ENCODE measurements at places on chromosomes 11 and 22.

GRCh38 chr11:3121416-3121815 is 43.7 kb downstream of the OSBPL5 start:
- peak; percentile 27 for DNase-seq

DNA sequence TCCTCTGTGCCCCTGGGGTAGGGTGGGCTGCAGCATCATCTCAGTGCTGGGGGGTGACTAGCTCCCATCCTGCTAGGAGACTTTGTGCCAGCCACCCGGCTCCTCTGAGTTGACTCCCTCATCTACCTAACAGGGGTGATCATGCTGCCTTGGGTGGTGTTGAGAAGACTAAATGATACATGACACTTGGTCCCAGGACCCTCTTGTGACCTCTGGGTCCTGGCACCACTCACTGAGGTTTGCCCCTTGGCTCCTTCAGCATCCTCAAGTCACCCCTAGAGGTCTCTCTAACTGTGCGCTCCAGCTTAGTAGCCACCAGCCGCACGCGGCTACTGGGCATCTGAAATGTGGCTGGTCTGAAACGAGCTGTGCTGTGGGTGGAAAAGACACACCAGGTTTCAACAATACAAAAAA is 72.1 kb downstream of the LRRC32 start:
- no peak for DNase-seq

DNA sequence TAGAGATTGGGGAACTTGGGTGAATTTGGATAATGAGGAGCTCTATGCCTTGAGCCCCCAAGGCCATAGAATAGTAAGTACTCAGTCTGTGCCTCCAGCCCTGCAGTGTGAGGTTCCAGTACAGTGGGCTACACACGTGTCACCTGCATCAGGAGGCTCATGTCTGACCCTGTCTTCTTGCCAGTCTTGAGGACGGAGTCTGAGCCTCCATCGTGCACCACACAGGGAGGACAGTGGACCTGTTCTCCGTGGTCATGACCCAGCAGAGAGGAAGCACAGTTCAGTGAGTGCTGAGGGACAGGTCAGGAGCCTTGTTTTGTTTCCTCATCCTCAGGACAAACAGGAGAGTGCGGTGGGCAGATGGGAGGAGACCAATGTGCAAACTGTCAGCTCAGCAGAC is 30.8 kb downstream of the RPS13 start:
- no peak for DNase-seq

DNA sequence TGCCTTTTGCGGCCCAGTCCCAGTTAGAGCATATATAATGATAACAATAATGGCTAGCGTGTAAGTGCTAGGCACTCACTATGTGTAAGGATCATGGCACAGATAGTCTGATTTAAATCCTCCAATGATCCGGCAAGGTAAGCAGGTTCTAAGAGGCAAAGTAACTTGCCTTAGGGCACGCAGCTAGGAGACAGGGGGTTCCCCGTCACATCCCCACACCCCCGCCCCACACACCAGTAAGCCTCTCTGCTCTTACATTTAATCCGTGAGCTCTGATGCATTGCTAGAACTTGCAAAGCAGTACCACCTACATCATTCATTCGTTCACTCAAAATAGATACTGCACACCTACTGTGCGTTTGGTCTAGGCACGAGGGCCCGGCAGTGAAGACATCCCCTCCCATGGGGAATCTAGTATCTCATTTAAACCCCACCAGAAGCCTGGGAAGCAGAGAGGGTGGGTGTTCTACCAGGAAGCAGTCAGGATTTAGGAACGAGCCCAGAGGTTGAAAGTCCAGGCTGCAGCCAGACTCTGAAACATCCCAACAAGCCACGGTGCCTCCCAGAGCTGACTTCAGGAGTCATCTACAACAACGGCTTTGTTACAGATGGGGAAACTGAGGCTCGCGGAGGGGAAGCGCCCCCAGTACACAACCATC is 20.6 kb downstream of the TMPRSS6 start:
- no peak for DNase-seq

GRCh38 chr11:46490666-46491065 is 99.1 kb upstream of the CHRM4 start:
- no peak for DNase-seq

DNA sequence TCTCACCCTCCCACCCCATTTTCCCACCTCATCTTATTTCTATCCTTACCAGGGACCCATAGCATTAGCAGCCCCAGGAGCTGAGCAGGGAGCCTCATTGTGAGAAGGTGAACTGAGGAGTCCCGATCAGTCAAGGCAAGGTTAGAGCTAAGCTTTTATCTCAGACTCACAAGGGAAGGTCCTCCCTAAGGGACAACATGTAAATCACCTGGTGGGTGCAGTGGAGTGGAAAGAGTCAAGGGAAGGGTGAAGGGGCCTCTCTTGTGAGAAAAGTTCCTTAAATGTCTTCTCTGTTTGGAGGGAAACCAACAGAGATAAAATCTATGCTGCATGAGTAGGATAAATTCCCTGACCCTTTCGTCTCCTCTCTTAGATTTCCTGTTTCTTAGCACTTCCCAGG is 85.9 kb downstream of the GAB4 start:
- DNase-seq: no peak

DNA sequence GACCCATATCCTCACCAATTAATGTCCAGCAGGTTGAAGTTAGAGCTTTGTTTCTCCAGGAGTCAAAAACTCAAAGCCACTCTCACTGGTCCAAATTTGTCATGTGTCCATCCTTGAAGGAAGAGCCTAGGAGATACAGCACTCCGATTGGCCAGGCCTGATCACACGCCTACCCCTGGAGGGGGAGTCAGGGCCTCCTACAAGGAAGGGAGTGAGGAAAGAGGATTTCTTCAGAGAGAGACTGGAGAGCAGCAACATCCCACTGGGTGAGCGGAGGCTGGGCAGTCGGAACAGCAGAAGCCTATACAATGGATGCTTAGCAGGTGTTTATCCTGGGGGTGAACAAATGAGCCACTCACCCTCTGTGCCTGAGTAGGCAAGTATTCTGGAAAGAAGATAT is 113.9 kb downstream of the TRIM29 start:
- DNase-seq: no peak

GRCh38 chr11:126443120-126443519 is 87.6 kb downstream of the ST3GAL4 start:
- no peak for DNase-seq

- DNase-seq: peak; percentile 18
These were observed 13.7 kb downstream of the CSTF3 start for GRCh38 chr11:33147559-33147958.

DNA sequence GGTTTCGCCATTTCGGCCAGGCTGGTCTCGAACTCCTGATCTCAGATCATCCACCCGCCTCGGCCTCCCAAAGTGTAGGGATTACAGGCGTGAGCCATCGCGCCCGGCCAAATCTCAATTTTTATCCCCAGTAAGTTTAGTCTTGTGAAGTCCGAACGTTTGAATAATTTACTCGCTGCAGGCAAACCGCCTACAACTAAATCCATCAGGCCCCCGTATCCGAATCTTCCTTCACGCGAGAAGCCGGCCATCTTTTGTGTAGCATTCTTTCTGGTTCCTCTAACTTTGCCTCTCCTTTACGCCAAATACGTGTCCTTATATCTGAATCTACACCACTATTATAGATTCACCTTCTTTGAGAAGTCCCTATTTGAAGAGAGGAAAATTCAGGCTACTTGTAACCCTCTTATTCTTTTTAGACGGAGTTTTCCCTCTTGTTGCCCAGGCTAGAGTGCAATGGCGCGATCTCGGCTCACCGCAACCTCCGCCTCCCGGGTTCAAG is 581 bp upstream of the EIF3L start:
- DNase-seq: no peak

GRCh38 chr22:26462641-26463040 is 20.9 kb downstream of the HPS4 start:
- DNase-seq: no peak

GRCh38 chr11:75719340-75720239 is 2.0 kb downstream of the MOGAT2 start:
- no peak for DNase-seq

DNA sequence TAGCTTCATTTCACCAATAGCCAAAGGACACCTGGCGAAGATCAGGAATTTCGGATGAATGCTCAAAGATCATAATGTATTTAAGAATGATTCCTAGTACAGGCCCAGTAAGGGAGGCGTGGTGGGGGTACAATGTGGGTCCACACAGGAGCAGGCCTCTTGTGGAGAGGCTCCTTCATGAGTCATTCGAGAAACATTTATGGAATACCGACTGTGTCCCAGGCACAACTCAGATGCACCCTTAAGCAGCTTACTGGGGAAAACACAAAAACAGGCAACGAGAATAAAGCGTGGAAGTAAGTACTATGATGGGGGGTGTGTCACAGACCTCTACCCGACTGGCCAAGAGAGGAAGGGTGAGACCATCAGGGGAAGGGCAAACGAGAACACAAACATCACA is 44.5 kb downstream of the SMCO4 start:
- peak; percentile 62 for DNase-seq

DNA sequence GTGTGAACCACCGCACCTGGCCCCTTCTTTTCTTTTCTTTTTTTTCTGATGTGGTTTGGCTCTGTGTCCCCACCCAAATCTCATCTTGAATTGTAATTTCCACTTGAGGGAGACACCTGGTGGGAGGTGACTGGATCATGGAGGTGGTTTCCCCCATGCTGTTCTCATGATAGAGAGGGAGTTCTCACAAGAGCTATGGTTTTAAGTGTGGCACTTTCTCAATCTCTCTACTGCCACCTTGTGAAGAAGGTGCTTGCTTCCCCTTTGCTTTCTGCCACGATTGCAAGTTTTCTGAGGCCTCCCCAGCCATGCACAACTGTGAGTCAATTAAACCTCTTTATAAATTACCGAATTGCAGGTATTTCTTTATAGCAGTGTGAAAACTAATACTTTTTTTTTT is 4.9 kb upstream of the TCN2 start:
- no peak for DNase-seq

DNA sequence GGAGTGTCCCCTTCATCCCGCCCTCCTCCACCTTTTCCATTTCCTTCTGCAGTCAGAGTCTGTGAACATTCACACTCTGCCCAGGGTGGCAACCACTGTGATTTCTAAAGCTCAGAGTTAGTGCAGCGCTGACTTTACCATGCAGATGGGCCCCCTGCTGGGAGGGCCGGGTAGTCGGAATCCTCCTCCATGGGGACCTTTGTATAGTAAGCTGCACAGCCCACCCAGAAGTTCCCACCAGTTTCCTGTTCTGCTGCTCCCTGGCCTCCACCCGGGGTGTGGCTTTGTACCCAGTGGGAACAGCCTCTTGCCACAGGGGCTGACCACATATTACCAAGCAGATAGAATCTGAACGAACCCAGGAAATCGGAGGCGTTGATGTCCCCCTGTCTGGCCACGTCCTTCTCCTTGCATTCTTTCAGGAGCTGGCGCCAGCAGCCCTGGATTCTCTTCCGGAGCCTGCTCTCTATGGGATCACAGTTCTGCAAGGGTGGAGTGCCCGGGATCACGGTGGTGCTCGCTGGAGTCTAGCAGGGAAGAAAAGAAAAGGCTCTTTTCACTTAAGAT is 125.3 kb downstream of the MPPED1 start:
- no peak for DNase-seq

DNA sequence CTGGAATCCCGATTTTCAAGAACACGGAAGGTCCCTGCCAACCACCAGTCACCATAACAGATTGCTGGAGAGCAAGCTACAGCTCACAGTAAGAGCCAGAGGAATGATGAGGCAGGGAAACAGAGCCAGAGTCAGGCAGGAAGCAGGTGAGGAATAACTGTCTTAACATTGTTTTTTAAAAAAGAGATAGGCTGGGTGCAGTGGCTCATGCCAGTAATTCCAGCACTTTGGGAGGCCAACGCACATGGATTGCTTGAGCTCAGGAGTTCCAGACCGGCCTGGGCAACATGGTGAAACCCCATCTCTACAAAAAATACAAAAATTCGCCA is 13.5 kb upstream of the CASTOR1 start:
- DNase-seq: no peak

DNA sequence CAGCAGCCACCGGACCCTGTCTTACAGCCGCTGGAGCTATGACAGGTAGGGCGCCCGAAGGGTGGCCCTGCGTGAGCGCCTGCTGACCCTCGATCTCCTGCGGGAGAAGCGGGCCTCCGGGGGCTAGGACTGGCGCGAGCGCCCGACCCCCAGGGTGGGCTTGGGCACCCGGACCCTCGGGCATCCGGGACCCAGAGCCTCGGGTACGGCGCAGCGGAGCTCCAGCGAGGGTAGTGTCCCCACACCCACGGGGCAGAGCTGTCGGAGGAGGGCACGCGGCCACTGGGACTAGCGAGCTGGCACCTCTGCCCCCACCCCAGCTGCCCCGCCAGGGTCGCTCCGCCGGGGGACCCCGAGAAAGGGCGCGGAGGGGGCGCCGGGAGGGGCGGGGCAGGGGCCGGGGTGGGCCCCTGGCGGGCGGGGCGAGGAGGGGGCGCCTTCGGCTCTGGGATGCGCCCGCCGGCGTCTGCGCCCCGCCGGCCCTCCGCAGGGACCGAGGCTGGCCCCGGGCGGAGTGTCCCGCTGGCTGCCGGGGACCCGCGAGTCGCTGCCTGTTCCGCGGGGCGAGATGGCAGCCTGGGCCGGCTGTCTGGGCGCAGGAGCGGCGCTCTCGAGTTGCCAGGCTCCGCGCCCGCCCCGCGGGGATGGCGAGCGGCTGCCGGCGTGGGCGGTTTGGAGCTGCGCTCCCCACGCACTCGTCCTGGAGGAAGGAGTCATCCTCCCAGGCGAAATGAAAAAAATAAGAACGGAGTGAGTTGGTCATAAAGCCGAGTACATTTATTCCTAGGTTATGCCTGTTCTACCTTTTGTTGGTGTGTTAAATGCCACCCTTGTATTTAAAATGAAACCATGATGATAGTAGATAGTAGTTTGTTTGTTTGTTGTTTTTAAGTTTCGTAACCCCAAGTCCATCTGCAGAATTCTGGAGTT is 32.4 kb downstream of the EIF3F start:
- peak; percentile 26 for DNase-seq

- DNase-seq: no peak
These were observed 1281.7 kb downstream of the BRD1 start for GRCh38 chr22:48545987-48546386.

DNA sequence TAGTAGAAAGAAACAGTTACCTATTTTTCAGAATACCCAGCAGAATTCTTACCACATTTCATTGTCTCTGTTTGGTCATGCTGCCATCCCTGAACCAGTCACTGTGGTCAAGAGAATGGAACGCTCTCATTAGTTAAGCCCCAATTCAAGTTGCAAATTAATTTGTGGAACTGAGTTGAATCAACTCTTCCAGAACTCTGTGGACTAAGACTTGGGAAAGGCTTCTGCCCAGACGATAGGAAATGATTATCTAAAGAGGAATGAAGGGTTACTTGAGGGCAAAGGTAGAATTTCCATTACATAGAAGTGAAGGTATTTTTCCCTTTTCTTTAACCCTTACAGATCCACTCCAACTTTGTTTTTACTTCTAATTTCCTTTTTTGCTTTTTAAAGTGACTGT is 286.4 kb downstream of the DYNC2H1 start:
- DNase-seq: peak; percentile 62
